Esophagus muscularis mucosa (tissue), 4 donors: ENCODE measurements at places on chromosomes 11 and 22. TPM values are rescaled to one million over a fixed set of nuclear protein-coding genes. Genes with fewer than 3 reads are reported as not detected.

DNA sequence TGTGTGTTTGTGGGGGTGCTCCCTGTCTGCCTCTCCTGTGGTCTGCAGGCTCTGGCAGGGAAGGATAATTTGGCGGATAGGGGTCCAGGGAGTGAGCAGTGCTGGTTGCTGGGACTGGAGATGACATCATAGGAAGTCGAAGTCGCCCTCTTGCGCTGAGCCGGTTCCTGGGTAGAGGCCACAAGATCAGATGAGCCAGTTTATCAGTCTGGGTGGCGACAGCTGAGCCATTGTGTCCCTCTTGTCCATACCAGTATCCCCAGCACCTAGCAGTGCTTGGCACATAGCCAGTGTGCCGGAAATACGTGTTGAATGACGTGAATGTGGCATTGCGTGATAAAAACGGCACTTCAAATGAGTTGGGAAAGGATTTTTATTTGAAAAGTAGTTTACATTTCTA, 9.8 kb downstream of the APOL5 start:
- no peak for DNase-seq
- H3K27me3 ChIP-seq = no peaks in the 10 kb centered on the region
- no peaks in the 10 kb centered on the region for H3K4me1 ChIP-seq
- no peaks in the 10 kb centered on the region for H3K36me3 ChIP-seq
- H3K27ac ChIP-seq = no peak overlapping the region

The MPZL2 gene
- total RNA-seq = 17.7 TPM

GRCh38 chr22:49829044-49829853, 1.6 kb upstream of the BRD1 start:
- no peak for DNase-seq
- H3K27ac ChIP-seq = no peak overlapping the region
- no peaks in the 10 kb centered on the region for H3K36me3 ChIP-seq
- peaks cover 36% of the 10 kb centered on the region for H3K4me1 ChIP-seq
- no peak overlapping the region for H3K4me3 ChIP-seq

DNA sequence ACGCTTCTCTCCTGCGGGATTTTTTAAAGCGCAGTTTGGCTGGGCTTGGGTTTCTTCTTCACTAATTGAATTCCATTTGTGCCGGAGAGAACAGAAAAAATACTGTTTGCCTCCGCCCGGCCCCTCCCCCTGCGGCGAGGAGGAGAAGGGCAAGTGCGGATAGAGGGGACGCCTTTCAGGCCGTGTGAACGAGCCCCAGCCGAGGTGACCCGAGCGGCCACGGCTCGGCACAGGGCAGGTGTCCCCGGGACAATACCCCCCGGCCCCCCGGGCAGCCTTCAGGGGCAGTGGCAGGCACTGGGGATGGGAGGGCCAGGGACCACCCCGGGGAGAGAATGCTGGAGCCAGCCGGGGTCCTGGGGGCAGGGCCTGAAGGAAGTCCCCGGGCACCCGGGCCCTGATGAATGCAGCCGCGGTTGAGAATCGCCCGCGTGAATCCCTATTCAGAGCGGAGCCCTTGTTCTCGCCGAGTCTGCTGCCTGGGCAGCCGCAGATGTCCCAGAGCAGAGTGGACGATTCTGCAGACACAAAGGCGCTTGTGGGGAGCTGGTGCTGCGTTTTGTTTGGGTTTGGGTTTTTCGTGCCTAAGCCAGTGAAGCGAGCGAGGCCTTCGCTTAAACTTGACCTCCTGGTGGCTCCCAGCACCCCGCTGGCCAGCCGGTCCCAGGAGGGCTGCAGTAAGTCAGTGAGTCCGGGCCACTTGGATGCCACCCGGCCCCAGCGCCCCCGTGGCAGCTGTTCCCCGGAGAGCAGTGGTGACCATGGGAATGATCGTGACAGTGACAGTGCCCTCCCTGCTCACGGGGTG, 96.0 kb downstream of the WNT7B start:
- peaks cover 5% of the 10 kb centered on the region for H3K27me3 ChIP-seq
- H3K4me3 ChIP-seq = no peak overlapping the region
- DNase-seq = no peak

DNA sequence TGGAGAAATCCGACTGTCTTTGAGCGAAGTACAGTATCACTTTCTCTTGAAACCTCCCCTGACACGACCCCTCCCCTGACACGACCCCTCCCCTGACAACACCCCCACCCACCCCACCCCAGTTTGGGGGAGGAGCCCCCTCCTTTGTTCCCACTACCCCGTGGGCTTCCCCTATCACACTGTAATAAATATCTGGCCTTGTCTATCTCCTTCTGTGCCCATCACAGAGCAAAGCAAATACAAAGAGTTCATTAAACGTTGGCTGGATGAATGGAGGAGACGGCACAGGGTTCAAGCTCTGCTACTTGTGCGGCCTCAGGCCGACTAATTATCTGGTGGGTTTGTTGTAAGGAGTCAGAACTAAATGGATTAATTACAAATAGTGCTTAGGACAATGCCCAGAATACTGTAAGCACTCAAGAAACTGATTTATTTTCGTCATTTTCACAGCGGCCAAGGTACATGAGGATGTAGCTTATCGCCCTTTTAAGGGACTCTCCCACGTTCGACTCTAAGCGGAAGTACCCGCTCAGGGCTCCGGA, 628 bp upstream of the GGA1 start:
- H3K27ac ChIP-seq = peak overlapping the region; percentile 97
- H3K27me3 ChIP-seq = no peaks in the 10 kb centered on the region
- no peak for DNase-seq
- peaks cover 20% of the 10 kb centered on the region for H3K4me1 ChIP-seq

GRCh38 chr11:71307811-71308645, 55.7 kb upstream of the SHANK2 start:
- H3K4me3 ChIP-seq = no peak overlapping the region
- no peak overlapping the region for H3K27ac ChIP-seq
- peak; percentile 64 for DNase-seq
- no peaks in the 10 kb centered on the region for H3K4me1 ChIP-seq
- H3K36me3 ChIP-seq = no peaks in the 10 kb centered on the region

- no peak for DNase-seq
- no peak overlapping the region for H3K4me3 ChIP-seq
- H3K4me1 ChIP-seq = no peaks in the 10 kb centered on the region
- no peaks in the 10 kb centered on the region for H3K36me3 ChIP-seq
These were observed 374.5 kb downstream of the CADM1 start for GRCh38 chr11:115129473-115130289.

The GPHA2 gene
- total RNA-seq = not detected

DNA sequence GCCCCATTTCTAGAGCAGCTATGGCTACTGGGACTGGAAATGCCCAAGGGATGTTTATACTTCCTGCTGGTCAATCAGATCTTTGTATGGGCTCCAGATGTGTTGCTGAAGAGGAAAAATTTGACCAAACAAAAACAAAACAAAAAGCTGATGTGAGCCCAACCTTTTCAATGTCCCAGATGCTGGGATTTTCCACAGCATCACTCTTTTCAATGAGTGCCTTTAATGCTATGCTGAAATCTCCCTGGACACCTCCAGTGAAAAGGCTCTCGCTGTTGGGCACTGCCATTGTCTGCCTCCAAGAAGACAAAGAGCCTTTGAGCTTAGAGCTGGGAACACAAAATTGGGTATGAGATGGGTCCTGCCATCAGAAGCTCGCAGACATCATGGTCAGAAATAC, 671.9 kb downstream of the NTM start:
- no peaks in the 10 kb centered on the region for H3K27me3 ChIP-seq
- no peak overlapping the region for H3K4me3 ChIP-seq
- no peak overlapping the region for H3K27ac ChIP-seq
- H3K4me1 ChIP-seq = no peaks in the 10 kb centered on the region
- no peaks in the 10 kb centered on the region for H3K36me3 ChIP-seq
- DNase-seq = peak; percentile 8

DNA sequence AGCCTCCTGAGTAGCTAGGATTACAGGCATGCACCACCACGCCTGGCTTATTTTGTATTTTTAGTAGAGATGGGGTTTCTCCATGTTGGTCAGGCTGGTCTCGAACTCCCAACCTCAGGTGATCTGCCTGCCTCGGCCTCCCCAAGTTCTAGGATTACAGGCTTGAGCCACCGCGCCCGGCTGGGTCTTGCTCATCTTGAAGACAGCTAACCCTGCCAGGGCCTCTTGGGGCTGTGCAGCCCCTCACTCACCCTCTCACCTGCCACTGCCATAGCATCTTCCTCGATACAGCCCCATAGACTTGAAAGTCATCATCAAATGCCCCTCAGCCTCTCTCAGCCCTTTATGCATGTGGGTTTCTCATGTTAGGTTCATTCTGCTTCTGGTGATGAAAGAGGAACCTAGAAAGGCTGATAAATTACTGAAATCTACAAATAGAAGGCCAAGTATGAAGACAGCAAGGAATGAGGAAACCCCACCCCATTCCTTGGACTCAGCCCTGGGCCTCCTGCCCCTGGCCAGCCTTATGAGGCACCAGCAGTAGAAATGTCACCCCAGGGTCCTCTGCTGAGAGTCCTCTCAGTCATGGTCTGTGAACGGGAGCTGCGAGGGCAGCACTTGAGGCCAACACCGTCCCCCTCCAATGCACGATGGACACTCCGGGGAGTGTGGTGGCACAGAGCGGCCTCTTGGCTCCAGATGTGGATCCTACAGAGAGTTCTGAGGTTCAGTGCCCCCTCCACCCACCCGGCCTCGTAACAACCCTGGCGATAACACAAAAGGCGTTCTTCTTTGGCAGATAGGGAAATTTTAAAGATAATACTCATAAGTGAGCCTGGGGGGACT, 24.8 kb downstream of the SCGB1A1 start:
- H3K4me1 ChIP-seq = peaks cover 71% of the 10 kb centered on the region
- H3K36me3 ChIP-seq = no peaks in the 10 kb centered on the region
- no peak for DNase-seq
- H3K4me3 ChIP-seq = peak overlapping the region; percentile 56

The PRG3 gene
- not detected for total RNA-seq

- DNase-seq = no peak
- peaks cover 35% of the 10 kb centered on the region for H3K27me3 ChIP-seq
- peaks cover 32% of the 10 kb centered on the region for H3K4me1 ChIP-seq
- no peak overlapping the region for H3K27ac ChIP-seq
- no peaks in the 10 kb centered on the region for H3K36me3 ChIP-seq
These were observed 7.1 kb upstream of the PDGFB start for GRCh38 chr22:39251762-39252460.
